ENCODE measurements at places on chromosomes 4 and X.

DNA sequence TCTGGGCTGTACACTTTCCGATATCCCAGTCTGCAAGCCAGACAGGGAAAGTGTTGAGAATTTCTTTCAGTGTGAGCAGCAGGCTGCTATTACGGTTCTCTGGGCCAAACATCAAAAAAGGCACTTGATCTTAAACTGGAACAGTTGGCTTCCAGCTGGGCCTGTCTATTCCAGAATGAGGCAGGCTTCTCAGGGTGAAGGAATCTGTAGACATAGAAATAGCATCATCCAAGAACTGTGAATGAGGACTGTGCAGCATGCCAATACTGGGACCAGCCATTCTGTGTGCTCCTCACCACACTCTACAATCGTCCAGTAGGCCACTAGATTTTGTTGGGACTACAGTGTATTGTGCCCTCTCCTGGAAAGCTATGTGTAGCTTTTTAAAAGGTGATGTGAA is 31.1 kb downstream of the ART3 start:
- no peak for DNase-seq

DNA sequence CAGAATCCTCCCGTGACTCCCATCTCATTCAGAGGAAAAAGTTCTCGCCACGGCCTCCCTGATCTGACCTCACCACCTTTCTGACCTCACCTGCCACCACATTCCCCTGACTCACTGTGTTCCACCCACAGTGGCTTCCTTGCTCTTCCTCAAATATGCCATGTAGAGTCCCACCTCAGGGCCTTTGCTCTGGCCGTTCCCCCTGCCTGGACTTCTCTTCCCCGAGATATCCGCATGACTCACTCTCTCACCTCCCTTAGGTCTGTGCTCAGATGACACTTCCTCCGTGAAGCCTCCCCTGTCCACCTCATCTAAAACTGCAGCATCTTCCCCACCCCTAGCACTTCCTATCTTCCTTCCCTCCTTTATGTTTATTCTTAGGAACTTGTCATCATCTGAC is 7.2 kb upstream of the TSPYL2 start:
- no peak for DNase-seq

GRCh38 chr4:2744576-2745270 is 11.4 kb downstream of the TNIP2 start:
- no peak for DNase-seq

DNA sequence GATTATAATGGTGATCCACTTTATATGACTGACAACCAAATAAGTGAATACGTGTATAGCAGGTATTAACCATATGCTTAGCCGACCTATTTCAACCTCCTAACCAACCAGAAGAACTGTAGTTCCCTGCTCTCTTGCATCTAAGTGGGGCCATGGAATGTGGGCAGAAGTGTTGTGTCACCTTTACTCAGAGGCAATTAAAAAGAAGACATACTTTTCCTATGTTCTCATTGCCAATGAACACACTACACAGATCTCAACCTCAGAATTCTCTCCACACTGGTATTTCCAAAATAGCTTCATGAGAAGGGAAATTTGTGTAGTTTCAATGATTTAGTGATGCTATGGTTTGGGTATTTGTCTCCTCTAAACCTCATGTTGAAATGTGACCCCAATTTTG is 3.2 kb upstream of the NFKB1 start:
- DNase-seq, result no peak

- DNase-seq, result no peak
These were observed 19.6 kb downstream of the PIGG start for GRCh38 chr4:518569-519083.

GRCh38 chr4:17283832-17284231 is 228.1 kb downstream of the QDPR start:
- no peak for DNase-seq

GRCh38 chrX:74232859-74233258 is 71.1 kb upstream of the ZCCHC13 start:
- DNase-seq, result no peak

- DNase-seq, result no peak
These were observed 25.3 kb downstream of the FAM241A start for GRCh38 chr4:112170451-112170993.

- DNase-seq, result no peak
These were observed 157.0 kb upstream of the TLL1 start for GRCh38 chr4:165715989-165716388.

- DNase-seq, result no peak
These were observed 18.1 kb upstream of the CHRNA9 start for GRCh38 chr4:40316782-40317635.

- DNase-seq, result no peak
These were observed 12.6 kb upstream of the MFAP3L start for GRCh38 chr4:170038769-170039168.

GRCh38 chr4:15654593-15655222 is 449 bp downstream of the FBXL5 start:
- no peak for DNase-seq

- DNase-seq, result no peak
These were observed 871.0 kb upstream of the PABPC4L start for GRCh38 chr4:135072553-135072952.

- no peak for DNase-seq
These were observed 147.6 kb downstream of the BCOR start for GRCh38 chrX:39950018-39950688.

DNA sequence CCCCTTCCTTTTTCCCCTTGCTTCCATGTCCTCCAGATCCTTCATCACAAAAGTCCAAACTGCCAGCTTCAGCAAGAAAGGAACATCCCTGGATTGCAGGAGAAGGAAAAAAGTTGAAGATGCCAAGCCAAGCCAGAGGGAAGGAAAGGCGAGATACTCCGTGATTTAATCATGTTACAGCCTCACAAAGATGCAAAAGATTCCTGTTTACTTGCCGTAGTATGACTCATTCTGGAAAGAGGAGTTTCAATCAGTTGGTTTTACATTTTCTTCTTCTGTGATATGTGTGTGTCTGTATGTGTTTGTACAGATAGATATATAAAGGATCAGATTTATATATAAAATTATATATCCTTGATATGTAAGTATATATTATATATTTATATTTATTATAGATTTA is 69.3 kb downstream of the BTC start:
- DNase-seq, result no peak

DNA sequence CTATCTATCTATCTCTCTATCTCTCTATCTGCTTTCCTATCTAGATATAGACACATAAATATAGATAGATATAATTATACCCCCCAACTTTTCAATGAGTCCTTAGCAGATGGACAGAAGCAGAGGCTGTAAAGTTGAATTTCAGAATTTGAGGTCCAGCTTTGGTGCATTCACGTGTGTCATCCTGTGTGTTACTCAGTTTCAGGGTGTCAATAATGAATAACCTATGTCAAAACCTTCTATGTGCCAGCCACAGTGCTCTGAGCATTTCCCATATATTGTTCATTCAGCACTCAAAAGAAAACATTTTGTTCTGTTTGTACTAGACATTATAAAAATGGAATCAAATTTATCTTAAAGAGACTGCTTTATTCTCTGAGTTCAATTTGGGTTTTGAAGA is 310.0 kb downstream of the ARHGAP24 start:
- DNase-seq, result no peak

- DNase-seq, result no peak
These were observed 279.8 kb upstream of the BOD1L1 start for GRCh38 chr4:13907255-13907751.

GRCh38 chrX:132908891-132909290 is 49.5 kb downstream of the HS6ST2 start:
- no peak for DNase-seq

GRCh38 chr4:39045827-39046221 is 13.6 kb upstream of the TMEM156 start:
- no peak for DNase-seq

DNA sequence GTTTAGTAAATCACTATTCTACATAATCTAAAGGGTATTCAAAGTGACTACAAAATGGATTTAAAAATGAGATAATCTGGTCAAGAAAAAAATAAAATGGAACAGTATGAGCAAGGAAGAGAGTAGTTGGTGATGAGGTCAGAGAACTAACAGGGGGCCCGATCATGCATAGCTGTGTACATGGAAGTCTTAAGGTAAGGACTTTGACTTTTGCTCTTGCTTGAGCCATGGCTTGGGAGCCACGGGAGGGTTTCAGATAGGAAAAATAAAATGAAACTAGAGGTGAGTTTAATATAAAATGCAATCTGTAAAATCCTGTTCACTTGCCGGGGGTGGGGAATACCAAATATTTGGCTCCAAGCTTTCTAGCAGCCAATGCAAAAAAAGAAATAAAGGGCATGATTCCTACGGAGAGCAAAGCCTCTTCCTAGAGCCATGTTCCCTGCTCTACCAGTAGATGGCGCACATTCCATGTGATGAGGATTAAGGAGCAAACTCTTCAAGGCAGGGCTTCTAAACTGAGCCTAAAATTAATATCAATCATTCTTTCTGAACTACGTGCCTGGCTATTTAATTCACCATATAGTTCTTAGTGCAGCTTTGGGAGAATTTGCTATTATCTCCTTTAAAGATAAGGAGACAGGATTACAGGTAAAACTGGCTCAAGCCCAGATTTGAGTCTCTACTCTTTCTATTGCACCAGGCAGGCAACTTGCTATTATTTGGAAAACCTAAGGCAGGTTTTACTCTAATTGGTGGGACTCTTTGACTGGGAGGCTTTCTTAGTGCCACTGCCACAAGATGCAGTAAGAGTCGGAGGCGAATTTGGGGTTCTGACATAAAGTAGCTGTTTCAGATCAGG is 6.8 kb upstream of the CLCN5 start:
- no peak for DNase-seq

DNA sequence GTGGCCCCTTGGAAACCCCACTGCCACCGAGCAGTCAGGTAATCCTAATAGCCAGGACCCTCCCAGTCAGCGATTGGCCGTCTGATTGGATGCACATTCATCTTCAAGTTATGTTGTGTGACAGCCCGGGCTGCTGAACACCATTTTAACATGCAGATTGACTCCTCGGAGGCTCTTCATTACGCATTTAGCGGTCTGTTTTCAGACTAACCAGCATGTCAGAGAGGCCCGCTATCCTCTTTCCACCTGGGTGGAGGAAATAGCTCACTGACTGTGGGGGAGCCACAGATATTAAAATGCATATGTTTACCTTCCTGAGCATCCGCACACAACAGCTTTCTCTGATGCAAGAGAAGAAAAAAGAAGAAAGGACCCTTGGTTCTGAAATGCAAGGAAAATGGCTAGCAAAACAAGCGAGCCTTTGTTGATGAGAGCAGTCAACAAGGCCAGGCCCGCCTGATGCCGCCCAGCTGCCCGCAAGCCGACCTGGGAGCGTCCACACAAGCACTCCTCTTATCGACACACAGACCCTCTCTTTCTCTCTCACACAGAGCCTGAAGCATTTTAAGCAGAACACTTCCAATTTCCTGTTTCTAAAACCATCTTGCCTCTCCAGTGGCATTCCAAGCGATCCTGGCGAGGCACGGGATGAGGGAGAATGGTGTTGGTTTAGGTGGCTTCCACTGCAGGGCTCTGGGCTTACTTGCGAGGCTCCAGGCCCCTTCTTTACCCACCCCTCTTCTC is 118.3 kb downstream of the MGST2 start:
- DNase-seq, result no peak

DNA sequence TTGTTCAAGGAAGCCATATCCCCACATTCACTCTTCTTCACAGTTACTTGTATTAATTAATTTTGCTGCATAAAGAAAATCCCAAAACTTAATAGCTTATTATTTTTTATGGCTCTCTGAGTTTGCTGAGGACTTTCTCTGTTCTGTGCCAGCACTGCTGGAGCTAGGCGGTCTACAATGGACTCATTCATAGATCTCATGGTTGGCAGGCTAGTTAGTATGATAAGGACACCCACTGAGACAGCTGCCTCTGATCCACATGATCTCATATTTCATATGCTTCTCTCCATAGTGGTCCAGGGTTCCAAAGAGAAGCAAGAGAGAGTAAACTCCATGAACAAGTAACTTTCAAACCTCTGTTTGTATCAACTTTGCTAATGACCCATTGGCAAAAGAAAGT is 170.2 kb downstream of the ADGRA3 start:
- no peak for DNase-seq

DNA sequence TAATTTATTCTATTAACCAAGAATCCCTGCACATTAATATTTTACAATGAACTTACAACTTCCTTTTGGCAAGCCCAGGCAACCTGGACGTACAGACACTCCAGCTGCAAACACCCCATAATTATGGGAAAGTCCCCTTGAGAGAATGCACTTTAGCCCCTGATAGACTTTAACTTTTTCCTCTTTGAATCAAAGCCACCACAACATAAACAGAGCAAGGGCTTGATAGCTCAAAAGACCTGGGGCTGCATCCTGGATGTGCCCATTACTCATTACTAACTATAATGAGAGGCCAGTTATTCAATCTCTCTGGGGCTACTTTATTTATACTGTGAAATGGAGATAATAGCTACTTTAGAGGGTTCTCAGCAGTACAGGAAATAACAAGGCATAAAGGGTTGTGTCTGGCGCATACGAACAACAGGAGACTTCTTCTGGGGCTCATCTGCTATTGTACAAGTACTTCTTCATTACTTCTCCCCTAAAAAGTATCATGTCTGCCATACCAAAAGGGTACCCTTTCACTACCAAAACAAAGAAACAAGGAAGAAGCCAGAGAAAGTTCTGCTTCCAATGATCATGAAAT is 54.9 kb downstream of the CASK start:
- DNase-seq, result no peak

- no peak for DNase-seq
These were observed 11.9 kb upstream of the TRIML1 start for GRCh38 chr4:188127214-188127874.

DNA sequence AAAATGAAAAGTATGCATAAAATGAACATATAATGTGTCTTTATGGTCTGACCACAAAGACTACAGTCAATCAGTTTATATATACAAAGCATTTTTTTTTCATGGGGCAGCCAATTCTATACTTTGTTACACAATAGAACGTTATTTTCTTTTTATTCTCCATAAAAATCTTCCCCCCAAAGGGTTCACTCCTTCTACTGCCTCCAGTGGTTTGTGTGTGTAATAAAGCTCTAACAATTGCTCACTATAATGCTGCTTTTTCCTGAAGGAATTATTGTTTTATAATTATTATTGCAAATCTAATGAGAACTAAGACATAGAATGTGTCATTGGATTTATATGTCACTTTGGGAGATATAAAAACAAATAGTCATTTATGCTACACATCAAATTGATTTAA is 664.1 kb upstream of the PABPC4L start:
- DNase-seq, result no peak
